ENCODE measurements at places on chromosomes 6 and 20.

DNA sequence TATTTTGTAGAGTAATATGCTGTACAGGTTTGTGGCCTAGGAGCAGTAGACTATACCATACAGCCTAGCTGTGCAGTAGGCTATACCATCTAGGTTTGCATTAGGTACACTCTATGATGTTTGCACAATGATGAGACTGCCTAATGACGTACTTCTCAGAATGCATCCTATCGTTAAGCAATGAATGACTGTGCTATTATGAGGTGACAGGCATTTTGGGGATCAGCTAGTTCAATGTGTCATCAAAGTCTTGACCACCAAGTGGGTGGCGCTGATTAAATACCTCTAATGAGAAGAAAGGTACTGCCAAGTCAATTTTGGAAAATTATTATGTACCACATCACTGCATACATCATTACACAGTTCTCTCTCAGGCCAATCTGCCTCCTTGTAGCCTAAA is 190.2 kb downstream of the BACH2 start:
- no peak for DNase-seq

- no peak for DNase-seq
These were observed 52.0 kb downstream of the KIF13A start for GRCh38 chr6:17935188-17936149.

- no peak for DNase-seq
These were observed 225.7 kb downstream of the UTRN start for GRCh38 chr6:144510859-144511258.

GRCh38 chr6:120129228-120129627 is 779.7 kb upstream of the MAN1A1 start:
- DNase-seq, result no peak

- DNase-seq, result no peak
These were observed 34.6 kb downstream of the FBXO5 start for GRCh38 chr6:152948150-152948768.

DNA sequence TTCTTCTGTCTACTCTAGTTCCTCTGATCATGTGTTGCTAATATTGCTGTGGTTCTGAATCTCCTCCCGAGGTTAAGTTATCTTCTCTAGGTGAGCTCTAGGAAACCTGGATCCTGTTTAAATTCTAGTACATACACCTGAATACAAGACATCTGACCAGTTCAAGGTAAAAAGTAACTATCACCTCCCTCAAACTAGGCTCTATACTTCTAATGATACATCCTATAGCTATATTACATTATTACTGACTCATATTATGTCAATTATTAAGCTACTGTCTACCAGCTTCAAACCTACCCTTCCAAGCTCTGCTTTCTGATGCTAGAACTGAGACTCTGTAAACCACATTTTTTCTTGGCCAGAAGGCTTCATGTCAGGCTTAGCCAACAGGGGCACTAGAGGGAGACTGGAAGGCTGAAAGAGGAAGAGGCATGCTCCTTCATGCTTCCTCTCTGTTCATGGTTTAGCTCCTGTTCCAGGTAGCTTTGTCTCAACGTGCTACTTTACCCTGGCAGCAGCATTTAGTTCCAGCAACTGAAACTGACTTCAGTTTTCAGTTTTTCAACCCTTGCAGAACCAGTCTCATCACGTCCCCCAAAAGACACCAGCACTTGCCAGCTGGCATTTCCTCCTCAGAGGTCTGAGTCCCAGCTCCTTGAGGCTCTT is 148.4 kb upstream of the TOP1 start:
- DNase-seq, result no peak

- no peak for DNase-seq
These were observed 68.8 kb downstream of the CDS2 start for GRCh38 chr20:5195655-5196054.

- no peak for DNase-seq
These were observed 24.6 kb downstream of the MYLK4 start for GRCh38 chr6:2725999-2726567.

DNA sequence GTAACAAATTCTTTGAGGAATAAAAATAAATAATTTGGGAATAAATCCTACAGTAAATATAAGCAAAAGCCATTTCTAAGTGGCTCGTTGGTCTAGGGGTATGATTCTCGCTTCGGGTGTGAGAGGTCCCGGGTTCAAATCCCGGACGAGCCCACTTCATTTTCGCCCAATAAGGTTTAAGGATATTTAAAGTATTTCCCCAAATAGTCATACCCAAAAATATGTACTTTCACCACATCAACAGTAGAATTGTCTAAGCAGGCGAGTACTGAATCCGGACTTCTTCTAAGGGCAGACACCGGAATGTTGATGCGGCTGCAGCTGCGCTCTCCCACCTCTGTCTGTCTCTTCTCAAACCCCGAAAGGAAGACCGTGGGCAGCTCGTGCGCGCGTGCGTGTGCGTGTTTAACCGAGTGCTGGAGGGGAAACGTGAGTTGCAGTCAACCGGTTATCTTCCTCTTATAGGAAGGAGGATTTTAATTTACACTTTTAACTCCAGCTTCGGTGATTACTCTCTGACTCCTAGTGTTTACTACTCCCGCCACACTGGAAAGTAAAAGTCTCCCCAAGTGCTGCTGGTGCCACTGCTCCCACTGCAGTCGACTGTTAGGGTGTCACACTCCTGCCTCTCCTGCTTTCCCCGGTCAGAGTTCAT is 155.7 kb upstream of the PRSS16 start:
- DNase-seq, result no peak

DNA sequence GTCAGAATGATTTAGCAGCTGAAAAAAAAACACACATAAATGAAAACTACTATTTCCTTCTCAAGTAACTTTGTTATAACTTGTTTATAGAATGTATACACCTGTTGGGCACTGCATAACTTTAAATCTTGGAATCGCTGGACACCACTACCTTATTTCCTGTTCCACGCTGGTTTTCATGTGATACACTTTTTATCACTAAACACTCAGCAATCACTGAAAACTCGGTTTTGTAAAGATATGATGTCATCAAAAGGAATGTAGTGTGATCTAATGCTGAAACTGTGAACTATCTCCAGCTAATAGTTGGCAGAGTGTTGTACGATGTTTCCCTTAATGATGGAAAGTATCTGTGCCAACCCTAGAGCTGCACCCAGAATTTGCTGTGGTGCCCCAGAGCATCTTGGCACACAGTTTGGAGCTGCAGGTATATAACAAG is 127.9 kb downstream of the BACH2 start:
- no peak for DNase-seq

DNA sequence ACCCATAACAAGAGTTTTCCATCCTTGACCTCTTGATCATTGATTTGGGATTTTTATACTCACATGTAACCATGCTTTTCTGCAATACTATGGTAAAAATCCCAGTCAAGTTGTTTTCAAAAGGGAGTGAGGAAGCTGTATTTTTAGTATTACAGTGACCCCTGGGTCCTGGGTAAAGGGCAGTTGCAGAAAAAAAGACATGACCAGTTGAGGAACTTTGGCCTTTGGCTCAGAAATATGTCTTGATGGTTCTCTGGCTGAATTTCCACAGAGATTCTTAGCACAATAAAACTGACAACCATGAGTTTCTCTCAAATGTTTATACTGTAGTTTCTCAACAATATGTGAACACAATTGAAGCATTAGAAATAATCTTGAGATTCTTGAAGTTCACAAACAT is 28.6 kb upstream of the PRL start:
- no peak for DNase-seq

DNA sequence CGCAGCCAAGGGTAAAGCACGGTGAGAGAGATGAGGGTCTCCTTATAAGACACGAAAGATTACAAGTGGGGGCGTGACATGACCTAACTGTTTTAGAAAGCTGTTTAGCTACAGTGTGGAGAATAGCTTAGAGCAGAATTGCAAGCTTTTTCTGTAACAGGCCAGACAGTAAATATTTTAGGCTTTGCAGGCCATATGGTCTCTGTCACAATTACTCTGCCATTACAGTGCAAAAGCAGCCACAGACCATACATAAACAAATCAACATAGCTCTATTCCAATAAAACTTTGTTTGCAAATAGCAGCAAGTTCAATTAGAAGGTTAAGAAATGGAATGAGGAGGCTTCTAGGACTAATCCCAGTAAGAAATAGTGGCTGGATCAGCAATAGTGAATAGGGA is 16.8 kb downstream of the PGM3 start:
- DNase-seq, result no peak

- DNase-seq, result no peak
These were observed 8.9 kb downstream of the RWDD2A start for GRCh38 chr6:83202031-83202430.

- no peak for DNase-seq
These were observed 5.8 kb downstream of the C6orf120 start for GRCh38 chr6:169707772-169708171.

DNA sequence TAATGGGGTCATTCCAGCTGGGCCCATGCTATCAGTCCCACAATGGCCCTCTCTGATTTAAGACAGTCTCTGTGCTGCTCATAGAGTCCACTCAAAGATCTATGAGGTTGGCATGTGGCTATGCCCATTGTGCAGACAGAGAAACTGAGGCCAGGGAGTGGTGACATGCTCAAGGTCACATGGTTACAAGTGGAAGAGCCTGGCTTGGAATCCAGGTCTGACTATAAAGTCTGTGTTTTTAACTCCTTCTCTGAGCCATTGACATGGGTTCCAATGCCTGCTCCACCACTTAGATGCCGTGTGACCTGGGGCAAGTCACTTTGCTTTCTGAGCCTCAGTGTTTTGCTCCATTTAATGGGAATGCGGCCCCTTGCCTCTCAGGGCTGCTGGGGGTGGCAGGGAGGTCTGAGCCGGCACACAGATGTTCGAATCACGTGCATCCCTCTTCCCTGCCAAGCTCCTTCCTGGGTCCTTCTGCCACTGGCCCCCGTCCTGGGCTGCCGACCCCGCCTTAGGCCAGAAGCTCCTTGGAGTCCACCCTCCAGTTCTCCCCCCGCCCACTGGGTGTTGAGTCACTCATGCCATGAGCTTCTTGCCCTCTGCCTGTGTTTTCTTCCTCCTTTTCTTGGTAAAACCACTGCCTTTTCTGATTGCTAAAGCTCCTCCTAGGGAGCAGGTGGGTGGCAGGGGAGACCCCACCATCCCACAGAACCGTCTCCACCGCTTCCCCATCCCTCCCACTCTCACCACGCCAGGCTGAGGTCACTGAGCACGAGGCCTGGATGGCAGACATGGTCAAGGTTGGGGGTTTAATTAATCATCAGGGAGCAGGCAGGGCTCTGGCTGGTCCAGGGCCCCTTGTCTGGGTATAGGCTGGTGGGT is 35.7 kb downstream of the CEBPB start:
- DNase-seq, result peak; percentile 92

DNA sequence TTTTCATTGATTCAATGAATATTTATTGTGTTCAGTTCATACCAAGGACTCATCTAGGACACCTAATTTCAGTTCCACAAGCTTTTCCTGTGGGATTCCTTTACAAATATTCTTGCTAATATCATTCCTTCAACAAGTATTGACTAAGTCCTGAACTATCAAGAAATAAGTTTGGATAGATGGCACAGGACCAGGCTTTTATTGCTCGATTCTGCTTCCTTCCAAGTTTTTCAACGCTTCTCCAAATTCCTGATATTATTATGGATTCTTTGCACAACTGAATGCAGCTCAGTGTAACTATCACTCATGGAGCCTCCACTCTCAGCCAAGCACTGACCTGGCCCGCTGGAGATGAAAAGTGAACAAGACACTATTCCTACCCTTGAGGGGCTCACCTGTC is 32.7 kb upstream of the COL21A1 start:
- no peak for DNase-seq

DNA sequence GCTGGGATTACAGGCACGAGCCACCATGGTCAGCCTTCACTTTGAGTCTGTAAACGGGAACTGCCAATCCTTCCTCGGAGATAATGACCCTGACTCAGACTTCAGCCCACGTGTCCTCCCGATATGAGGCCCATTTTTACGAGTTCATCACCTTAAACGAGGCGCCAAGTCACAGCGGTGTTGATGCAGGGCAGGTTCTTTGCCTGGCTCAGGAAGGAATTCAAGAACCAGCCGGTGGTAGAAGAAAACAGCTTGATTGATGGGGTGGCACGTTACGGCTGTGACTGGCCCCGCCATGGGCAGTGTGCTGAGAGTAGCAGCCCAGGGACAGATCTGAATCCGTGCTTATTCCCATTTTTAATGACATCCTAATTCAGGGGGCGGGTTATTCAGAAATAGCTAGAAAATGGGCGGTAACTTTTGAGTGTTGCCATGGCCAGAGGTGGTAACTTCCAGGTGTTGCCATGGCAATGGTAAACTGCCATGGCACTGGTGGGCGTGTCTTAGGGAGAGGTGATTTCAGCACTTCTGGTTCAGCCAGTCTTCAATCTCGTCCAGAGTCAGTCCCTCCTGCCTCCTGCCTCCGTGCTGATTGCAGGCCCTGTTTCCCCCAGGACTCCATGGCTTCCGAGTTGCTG is 9.1 kb upstream of the MAP1LC3A start:
- no peak for DNase-seq

- DNase-seq, result peak; percentile 86
These were observed 11.5 kb upstream of the CDKN1A start for GRCh38 chr6:36666826-36667591.

DNA sequence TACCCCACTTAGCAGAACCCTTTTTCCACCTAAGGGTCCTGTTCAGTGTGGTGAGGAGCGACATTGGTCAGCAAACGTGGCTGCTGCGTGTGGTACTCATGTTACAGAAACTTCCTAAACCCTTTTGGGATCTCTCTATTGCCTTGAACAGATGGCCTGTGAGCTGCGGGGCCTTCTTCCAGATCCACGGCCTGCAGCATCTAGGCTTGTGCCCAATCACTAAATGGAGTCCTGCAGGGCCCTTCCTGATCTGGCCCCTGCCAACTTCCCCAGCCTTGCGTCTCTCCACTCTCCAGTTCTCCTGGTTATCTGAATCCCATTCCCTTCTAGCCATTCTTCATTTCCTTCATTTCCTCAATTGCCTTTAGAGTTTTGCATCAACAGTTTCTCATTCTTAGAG is 85.6 kb downstream of the PDE7B start:
- no peak for DNase-seq

Measured in suprapubic skin (tissue), 4 donors.